Activated CD4-positive, CD25-positive, alpha-beta regulatory T cell (primary cell): ENCODE measurements at places on chromosomes 2 and 18.

GRCh38 chr2:10944799-10945198 is 33.1 kb downstream of the KCNF1 start:
- DNase-seq = no peak

GRCh38 chr2:215423234-215423633 is 12.6 kb downstream of the FN1 start:
- no peak for DNase-seq

- DNase-seq = no peak
These were observed 295.2 kb downstream of the SS18 start for GRCh38 chr18:25795213-25795612.

DNA sequence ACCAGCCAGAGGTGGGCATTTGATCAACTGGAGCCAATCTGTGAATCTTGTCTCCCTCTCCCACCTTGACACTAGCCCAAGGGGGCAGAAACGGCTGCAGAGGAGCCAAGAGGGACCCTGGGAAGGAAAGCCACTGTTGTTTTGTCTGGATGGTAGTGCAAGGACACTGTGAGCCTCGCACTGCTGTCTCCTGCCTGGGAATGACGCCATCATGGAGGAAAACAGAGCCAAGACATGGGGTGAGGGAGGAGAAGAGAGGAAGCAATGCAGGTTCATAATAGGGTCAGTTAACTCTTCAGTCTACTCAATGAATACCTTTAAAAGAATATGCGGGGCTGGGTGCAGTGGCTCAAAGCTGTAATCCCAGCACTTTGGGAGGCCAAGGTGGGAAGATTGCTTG is 231.1 kb upstream of the AGAP1 start:
- DNase-seq = no peak

- no peak for DNase-seq
These were observed 2031.3 kb upstream of the CELF4 start for GRCh38 chr18:39596891-39597290.

DNA sequence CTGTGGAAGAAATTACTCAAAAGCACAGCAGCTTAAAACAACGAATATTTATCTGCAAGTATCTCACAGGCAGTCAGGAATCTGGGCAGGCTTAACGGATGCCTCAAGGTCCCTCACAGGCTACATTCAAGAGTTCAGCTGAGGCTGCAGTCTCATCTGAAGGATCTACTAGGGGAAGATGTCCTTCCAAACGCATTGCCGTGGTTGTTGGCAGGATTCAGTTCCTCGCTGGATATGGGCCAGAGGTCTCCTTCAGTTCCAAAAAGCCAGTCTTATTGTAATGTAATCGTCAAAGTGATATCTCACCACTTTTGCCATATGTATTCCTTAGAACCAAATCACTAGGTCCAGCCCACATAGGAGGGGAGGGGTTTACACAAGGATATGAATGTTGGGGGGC is 98.2 kb upstream of the EPAS1 start:
- no peak for DNase-seq

GRCh38 chr18:24231773-24232735 is 93.2 kb downstream of the CABYR start:
- DNase-seq = no peak

DNA sequence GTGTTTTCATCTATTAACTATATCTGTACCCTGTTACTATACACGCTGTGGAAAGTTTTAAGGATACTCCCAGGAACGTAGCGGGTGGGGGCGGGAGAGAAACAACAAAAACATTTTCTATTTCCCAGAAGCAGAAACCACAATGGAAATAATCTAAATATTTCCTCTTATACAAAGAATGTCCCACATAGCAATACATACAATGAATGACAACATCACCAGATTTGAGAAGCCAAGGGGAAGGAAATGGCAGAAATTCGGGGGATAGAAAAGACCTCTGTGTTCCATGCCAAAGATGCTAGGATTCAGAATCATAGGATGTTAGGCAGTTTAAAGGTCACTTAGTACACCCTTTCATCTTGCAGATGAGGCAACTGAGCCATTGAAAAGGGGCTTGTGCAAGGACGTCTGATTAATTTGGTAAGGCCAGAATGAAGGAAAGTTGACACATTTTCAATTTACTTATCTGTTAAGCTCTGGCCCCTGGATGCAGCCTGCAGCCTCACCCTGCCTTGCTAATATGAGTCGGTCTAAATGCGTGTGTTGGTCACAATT is 41.1 kb upstream of the SCYGR1 start:
- no peak for DNase-seq

DNA sequence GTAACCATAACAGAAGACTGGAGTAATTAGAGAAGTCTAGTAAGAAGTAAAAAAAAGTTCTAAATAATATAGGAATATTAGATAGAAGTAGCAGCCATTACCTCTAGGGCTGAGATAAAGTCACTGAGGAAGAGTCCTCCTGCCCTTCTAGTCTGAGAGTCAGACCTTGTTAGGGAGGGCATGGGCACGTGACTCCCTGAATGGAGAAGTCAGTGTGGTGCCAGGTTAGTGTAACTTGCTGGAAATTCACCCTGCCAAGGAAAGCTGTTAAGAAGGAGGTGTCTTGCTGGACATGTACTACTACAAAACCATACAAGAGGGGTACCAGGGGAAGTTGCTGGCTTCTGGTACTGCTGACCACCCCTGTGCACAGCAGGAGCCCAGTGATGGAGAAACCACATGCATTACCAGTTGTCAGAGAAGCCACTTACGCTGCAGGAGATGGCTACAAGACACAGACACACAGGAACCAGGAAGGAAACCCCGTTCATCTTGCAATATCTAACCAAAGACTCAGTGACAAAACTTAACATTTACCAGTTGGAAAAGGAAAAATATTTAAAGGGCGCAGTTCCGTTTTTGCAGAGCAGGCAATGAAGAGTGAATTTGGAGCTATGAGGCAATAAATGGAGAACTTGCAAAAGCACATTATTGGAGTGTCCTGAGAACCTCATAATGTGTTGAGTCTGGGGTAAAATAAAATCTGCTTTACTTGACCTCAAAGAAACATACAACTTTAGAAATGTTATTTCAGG is 77.2 kb upstream of the TLK1 start:
- DNase-seq = no peak
